ENCODE measurements at places on chromosomes 4 and X. TPM values are rescaled to one million over a fixed set of nuclear protein-coding genes. Genes with fewer than 3 reads are reported as not detected.

DNA sequence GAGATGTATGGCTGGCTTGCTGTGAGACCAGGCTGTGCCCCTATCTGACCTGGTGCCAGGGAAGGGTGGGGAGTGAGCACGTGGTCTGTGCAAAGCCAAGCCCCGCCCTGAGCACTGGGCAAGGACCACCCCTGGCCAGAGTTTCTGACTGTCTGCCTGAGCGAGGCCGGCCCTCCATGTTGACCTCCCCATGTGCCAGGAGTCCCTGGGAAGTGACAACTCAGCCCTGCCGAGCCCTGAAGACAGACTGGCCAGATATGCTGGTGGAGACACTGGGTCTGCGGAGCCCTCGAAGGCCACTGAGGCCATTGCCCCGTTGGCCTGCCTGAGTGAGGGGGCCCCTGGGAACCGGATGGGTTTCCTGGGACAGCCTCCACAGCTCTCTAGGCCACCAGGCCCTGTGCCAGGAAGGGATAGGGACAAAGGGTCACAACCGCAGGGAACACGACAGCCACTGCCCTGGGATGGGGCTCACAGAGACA is 7.1 kb upstream of the BGN start:
- no peak for DNase-seq

DNA sequence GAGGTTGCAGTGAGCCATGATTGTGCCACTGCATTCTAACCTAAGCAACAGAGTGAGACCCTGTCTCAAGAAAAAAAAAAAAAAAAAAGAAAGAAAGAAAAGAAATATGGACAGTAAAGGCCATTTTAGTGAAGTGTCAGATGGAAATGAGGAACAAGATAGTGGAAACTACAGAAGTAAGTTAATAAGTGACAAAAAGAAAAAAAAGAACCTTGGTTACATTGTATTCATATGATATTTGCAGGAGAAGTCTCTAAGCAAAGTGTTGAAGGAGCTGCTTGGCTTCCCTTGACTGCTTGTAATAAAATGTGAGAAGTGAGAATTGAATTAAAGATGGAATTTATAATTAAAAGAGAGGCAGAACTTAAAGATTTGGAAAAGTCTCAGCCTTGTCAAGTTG is 73.2 kb downstream of the HOPX start:
- no peak for DNase-seq

- DNase-seq = peak; percentile 79
Measured at GRCh38 chr4:10590896-10591295, 93.7 kb downstream of the CLNK start.

- no peak for DNase-seq
Measured at GRCh38 chr4:186660403-186660802, 63.3 kb downstream of the FAT1 start.

The CXorf65 gene
- not detected for total RNA-seq

DNA sequence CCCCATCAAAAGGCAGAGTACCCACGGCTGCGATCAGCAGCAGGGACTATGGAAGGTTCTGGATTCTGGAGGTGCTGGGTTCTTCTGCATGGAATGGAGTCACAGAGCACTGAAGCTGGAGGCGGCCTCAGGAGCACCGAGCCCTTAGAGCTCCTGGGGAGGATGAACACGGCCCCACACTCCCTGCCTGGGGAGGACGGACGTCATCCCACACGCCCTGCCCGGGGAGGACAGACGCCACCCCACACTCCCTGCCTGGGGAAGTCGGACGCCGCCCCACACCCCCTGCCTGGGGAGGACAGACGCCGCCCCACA is 9.9 kb downstream of the LRPAP1 start:
- no peak for DNase-seq

All from fibroblast of lung (primary cell).